Gastroesophageal sphincter (tissue), 4 donors: ENCODE measurements at places on chromosomes 6 and 20.
A peak's percentile ranks its signal among the peaks of the same experiment; 100 is the strongest.

DNA sequence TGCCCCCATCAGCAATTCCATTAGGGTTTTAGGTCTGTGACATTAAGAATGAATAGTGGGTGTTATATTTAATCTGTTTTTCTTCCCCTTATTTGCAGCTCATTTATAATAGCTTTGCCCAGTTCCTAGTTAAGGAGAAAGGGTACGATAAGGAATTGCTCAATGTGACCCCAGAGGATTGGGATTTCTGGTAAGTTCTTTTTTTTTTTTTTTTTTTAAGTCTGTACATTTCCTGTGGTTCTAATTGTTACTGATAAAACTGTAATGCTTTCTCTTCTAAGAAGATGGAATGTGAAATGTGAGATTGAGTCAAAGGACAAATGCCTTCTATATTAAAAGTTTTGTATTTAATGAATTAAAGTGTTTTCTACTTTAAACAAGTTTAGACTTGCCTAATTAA lies 5.5 kb downstream of the NT5DC1 start:
- ATAC-seq = no peak

- ATAC-seq = peak; percentile 36
Observed at GRCh38 chr6:12516070-12516469, 200.5 kb upstream of the PHACTR1 start.

- ATAC-seq = no peak
Observed at GRCh38 chr20:57389695-57390603, 1.2 kb upstream of the RBM38 start.

- no peak for ATAC-seq
Observed at GRCh38 chr6:2560917-2561698, 189.6 kb downstream of the MYLK4 start.

DNA sequence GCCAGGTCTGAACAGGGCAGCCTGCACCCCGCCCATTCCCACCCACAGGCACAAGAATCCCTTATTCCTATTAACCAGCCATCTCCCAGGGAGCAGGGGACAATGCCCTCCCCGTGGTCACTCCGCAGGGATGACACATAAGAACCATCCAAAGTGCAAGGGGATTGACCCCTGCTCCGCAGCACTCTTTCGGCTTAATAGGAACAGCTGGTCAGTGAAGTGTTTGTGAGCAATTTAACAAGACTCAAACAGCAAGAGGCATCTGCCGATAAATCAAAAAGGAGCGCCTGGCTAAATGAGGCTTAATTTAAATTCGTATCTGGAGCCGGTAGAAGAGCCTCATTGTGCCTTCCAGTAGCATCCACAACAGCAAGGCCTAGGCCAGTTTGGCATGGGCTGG lies 389.4 kb downstream of the RNGTT start:
- no peak for ATAC-seq

GRCh38 chr6:88982720-88983119 lies 19.3 kb upstream of the RNGTT start:
- ATAC-seq = peak; percentile 95

DNA sequence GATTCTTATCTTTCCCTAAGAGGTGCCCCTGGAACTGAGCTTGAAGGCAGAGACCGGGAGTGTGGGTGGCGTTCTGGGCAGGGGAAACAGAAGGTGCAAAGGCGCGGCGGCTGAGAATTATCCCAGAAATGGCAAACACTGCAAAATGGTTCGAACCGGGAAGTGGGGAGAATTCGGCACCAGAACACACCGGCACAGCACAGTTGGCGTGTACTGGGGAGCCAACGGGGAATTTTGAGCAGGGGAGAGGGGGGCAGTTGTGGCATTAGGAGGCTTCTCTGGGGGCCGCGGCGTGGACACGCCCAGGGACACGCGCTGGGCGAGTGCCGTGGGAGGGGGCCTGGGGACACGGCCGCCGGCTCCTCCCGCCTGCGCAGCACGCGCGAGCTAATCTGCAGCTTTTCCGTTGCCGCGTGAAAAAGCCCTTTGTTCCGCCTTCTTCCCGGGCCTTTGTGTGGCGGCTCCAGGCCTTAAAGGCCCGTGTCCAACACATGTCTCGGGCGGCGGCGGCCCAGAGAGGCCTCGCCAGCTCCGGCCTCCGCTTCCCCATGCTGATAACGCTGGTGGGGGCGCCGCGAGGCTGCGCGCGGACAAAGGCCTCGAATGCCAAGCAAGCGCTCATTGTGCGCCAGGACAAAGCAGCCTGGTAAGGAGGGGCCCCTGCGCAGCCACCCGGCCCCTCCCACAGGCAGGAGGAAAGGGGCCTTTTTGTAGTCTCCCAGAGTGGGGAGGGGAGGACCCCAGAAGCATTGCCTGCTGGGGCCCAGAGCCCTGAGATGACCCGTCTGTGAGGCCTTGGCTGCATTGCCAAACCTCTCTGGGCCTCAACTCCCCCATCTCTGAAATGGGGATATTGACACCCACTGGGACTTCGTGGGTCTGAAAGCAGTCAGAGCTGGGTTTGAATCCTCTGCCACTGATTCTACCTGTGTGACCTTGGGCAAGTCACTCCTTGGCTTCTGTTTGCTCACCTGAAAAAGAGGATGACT lies 82.8 kb downstream of the CD40 start:
- no peak for ATAC-seq

DNA sequence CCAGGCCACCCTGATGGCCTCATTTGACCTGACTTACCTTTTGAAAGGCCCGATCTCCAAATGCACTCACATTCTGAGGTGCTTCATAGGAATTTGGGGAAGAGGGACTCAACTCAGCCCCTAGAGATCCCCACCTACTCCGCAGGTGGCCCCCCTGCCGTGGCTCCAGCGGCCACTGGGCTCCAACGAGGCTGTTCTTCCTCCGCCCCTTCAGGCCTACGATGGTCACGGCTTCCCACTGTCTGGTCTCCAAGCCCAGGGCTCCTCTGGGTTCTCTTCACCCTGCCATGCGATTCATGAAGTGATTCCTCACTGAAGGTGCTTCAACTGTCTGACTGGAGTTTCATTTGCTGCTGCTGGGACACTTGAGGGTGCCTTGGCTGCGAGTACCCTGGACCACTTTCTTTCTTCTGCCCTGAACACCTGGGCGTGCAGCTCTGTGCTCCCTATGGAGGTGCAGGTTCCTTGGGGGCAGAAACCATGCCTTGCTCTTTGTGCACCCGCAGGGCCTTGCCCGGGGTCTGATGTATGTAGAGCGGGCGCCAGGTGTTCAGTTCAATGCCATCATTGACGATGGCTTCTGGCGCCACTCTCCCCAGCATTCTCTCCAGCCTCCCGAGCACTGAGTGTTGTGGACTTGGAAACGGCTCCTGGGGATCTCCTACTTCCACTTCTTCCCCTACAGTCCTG lies 10.0 kb upstream of the DUSP22 start:
- no peak for ATAC-seq

DNA sequence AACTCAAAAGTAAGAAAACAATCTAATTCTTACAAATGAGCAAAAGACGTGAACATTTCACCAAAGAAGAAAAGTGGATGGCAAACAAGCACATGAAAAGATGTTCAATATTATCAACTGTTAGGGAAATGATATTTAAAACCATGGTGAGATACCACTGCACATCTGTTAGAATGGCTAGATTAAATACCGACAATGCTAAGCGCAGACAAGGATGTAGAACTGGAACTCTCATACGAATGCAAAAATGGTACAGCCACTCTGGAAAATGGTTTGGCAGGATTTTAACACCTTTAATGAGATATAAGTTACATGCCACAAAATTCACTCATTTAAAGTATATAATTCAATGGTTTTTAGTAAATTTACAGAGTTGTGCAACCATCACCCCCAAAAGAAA lies 44.6 kb upstream of the NFATC2 start:
- no peak for ATAC-seq

DNA sequence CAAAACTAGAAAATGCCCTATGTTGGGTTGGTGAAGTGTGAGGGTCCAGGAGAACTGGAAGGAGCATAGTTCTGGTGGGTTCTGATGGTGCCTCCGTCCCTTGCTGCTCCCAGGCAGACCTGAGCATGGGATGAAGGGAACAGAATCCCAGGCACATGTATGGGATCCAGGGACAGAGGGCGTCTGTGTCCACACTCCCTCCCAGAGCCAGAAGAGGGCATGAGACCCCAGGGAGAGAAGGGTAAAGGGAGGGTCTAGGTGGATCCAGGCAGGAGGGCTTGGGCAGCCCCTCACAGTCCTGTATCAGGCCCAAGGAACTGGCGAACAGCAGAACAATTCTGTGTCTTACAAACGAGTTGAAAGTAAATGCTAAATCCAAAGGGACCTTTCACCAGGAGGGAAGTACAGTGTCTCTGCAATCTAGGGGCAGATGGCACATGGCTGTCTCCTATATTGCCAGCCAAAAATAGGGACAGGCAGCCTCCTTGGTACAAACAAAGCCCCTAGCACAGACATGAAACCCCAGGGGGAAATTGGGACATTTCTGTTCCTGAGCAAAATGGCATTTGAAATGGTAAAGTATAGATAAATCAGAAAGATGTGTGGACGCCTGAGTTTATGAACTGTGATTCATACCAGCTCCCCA lies 2.5 kb upstream of the BPIFA1 start:
- no peak for ATAC-seq

GRCh38 chr6:159098636-159099106 lies 53.9 kb upstream of the TAGAP start:
- ATAC-seq = no peak

GRCh38 chr6:169625376-169625775 lies 76.5 kb downstream of the WDR27 start:
- no peak for ATAC-seq

- no peak for ATAC-seq
Observed at GRCh38 chr20:32786059-32786760, 24.0 kb downstream of the DNMT3B start.

DNA sequence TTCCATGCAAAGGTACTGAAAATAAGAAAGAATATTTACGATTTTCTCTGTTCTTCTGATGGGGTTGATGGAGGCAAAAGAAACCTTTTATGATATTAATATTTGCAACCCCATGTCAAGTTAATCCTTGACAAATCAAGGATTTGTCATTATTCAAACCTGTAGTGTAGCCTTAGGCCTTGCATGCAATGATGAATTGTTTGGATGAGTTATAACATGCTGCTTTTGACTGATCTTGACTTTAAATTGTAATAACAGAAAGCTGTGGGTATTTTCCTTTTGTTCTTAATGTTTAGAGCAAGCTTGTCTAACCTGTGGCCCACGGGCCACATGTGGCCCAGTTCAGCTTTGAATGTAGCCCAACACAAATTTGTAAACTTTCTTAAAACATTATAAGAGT lies 13.0 kb upstream of the BAG2 start:
- no peak for ATAC-seq

GRCh38 chr20:3168079-3168828 lies 5.1 kb downstream of the LZTS3 start:
- no peak for ATAC-seq

- ATAC-seq = no peak
Observed at GRCh38 chr6:141618180-141618581, 514.5 kb upstream of the GJE1 start.

DNA sequence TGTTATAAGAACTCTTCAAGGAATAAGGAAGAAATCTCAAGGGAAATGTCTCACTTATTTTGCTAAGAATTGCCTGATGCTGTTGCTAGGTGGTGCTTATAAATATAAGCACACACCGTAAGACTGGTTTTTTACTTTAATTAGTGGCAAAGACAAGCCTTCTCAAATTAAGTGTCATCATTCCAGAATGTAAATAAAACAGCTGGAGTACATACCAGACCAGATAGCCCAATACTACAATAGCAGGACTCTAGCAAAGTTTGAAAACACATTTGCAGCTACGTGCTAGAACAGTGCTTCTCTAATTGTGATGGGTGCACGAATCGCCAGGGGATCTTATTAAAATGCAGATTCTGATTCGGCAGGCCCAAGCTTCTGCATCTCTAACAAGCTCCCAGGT lies 6.8 kb downstream of the CNKSR3 start:
- ATAC-seq = no peak

- ATAC-seq = no peak
Observed at GRCh38 chr6:90365002-90365401, 68.4 kb upstream of the BACH2 start.

- ATAC-seq = no peak
Observed at GRCh38 chr6:28634761-28635546, 109.3 kb downstream of the GPX5 start.

- no peak for ATAC-seq
Observed at GRCh38 chr6:37650071-37650481, 47.6 kb downstream of the MDGA1 start.

DNA sequence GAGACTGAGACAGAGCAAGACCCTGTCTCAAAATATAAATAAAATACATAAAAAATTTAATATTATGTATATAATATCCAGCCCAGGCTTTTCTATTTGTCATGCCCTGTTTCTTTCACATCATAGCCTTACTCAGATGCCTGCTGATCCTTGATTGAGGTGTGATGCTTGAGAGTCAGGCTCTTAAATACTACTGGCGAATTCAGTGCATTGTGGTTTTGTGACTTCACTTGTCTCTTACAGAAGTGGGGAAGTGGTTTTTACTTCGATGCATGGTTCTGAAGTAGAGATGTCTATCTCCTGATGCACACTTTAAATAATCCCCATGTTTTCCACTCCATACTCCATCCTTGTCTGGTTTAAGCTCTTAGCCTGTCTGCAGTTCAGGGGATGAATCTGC lies 29.1 kb downstream of the ASXL1 start:
- ATAC-seq = no peak

GRCh38 chr6:40328386-40328985 lies 258.7 kb downstream of the LRFN2 start:
- no peak for ATAC-seq

- ATAC-seq = no peak
Observed at GRCh38 chr6:52929321-52930164, 20.0 kb upstream of the GSTA3 start.

- ATAC-seq = no peak
Observed at GRCh38 chr6:170485159-170485558, 67.9 kb downstream of the PSMB1 start.

DNA sequence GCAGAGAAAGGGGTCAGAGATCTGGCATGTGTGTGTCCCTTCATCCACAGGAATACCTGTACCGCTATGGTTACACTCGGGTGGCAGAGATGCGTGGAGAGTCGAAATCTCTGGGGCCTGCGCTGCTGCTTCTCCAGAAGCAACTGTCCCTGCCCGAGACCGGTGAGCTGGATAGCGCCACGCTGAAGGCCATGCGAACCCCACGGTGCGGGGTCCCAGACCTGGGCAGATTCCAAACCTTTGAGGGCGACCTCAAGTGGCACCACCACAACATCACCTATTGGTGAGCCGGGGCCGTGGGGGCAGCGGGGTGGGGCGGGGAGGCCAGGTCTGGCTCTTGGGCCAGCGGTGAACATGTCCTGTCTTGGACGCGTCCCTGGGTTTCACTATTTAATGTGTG lies 1.1 kb downstream of the MMP9 start:
- no peak for ATAC-seq
